ENCODE measurements at places on chromosomes 3 and 15. TPM values are rescaled to one million over a fixed set of nuclear protein-coding genes. Genes with fewer than 3 reads are reported as not detected.

DNA sequence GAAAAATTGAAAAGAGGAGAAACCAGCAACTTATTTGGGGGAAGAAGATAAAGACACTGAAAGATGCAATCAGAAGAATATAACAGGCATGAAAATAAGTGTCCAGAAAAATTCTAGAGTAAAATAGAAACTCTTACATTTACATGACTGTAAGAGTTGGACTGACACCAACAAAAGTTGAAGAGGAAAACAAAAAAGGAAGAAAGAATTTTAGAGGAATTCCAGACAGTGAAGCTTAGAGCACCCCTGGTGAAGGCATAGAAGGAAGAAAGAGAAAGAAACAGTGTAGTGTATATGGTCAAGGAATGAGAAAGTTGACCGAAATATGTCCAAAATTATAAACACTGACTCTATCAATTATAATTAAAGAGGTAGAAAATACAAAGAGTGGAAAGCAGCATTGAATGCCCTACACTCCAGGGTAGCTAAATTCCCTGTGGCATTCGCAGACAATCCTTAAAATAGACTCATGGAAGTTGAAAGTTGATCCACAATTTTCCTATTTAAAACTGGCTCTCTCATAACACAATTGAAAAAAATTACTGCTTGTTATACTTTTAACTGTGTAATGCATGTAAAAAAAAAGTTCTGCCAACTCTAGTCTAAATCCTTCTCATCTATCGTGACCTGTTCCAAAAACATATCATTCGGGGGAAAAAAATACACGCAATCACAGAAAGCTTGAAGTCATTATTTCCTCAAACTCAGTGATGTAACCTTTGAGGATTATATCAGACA, 102.6 kb upstream of the ABI3BP start:
- no peaks in the 10 kb centered on the region for H3K36me3 ChIP-seq
- no peak for DNase-seq
- no peaks in the 10 kb centered on the region for H3K4me1 ChIP-seq
- H3K27ac ChIP-seq, result no peak overlapping the region
- peaks cover 11% of the 10 kb centered on the region for H3K27me3 ChIP-seq

- H3K27ac ChIP-seq, result no peak overlapping the region
- no peaks in the 10 kb centered on the region for H3K27me3 ChIP-seq
- no peak overlapping the region for H3K4me3 ChIP-seq
Observed at GRCh38 chr3:23127196-23127595, 75.9 kb upstream of the UBE2E2 start.

The PHLDB2 gene
- 4.4 TPM for total RNA-seq

The UCN2 gene
- total RNA-seq, result not detected

DNA sequence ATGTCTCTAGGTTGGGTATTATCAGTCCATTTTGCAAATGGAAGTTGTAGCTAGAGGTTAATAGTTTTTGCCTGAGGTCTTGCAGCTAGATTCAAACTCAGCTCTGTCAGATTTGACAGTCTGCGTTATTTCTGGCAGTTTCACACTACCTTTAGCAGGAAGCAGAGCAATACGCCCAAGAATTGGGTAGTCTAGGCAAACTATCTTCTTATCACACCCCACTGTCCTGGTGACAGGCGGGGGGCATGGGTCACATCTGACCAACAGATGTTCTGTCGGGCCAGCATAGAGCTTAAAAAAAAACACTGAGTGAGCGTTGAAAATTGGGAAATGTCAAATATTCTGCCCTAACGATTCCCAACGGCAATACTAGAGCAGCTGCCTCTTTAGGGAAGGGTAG, 5.7 kb downstream of the GPR160 start:
- no peak for DNase-seq
- no peaks in the 10 kb centered on the region for H3K27me3 ChIP-seq
- H3K4me3 ChIP-seq, result no peak overlapping the region
- peaks cover 25% of the 10 kb centered on the region for H3K4me1 ChIP-seq
- H3K27ac ChIP-seq, result no peak overlapping the region

The SLC9C1 gene
- 0.28 TPM for total RNA-seq

The ACKR4 gene
- not detected for total RNA-seq

- peak within 1 kb of the TSS; percentile 56 for H3K4me3 ChIP-seq
- H3K4me1 ChIP-seq, result peaks cover 15% of the 10 kb centered on the region
- H3K36me3 ChIP-seq, result peaks cover 4% of the 10 kb centered on the region
- no peak within 1 kb of the TSS for H3K27ac ChIP-seq
- DNase-seq, result peak; percentile 67
Observed at GRCh38 chr3:46566040-46566641, at the start of gene LRRC2. Gene LRRC2, minus strand, starts transcription at chr3:46566302. Its CDS starts 14,711 bp downstream, at chr3:46551591.

DNA sequence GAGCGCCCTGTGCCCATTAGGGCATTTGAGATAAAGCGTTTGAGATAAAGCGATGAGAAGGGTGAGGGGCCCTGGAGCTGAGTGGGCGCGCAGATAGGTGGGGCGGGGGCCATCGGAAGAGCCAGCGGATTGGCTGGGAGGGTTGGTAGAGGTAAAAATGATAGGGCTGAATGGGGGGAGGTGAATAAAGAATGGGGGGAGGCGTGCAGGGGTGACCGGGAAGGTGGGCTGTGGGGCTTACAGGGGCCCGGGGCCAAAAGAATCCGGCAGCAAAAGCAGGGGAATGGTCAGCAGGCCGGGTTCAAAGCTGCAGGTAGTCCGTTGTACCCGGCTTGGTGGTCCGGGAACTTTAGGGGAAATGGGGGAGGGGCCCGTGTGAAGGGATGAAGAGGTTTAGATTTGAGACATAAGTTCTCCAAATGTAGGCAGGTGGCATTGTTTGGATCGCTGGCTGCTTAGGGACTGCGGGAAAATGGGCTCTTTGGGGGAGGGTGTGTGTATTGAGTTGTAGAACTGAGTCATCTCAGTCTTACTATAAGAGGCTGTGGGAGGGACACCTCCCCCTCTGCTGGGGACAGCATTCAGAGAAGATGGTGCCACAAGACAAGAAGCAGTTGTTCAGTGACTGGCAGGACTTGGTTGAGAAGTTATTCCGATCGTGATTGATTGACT, 610 bp downstream of the ARID3B start:
- H3K4me1 ChIP-seq, result peaks cover 60% of the 10 kb centered on the region
- H3K27me3 ChIP-seq, result no peaks in the 10 kb centered on the region
- H3K4me3 ChIP-seq, result peak overlapping the region; percentile 94
- peak overlapping the region; percentile 90 for H3K27ac ChIP-seq

GRCh38 chr15:48939648-48940047, 24.1 kb downstream of the SHC4 start:
- peak overlapping the region; percentile 41 for H3K27ac ChIP-seq
- H3K4me1 ChIP-seq, result peaks cover 35% of the 10 kb centered on the region
- no peak for DNase-seq
- no peak overlapping the region for H3K4me3 ChIP-seq
- H3K27me3 ChIP-seq, result peaks cover 12% of the 10 kb centered on the region
- peaks cover 26% of the 10 kb centered on the region for H3K36me3 ChIP-seq

The C3orf33 gene
- 1.3 TPM for total RNA-seq

DNA sequence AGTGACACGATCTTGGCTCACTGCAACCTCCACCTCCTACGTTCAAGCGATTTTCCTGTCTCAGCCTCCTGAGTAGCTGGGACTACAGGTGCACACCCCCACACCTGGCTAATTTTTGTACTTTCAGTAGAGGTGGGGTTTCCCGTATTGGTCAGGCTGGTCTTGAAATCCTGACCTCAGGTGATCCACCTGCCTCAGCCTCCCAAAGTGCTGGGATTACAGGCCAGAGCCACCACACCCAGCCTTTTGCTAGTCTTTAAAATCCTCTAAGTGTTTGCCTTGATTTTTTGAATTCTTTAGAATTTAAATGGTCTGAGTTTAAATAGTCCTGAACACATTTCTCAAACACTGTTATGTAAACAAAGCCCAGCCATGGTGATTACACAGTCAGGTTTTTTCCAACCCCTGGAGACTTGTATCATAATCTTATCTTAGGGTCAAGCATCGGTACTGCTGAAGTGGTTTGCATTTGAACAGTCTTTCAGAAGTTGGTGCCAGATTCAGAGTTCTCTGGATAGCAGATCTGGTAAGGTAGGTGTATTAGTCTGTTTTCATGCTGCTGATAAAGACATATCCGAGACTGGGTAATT, 28.2 kb upstream of the PIAS1 start:
- no peak for DNase-seq
- H3K36me3 ChIP-seq, result no peaks in the 10 kb centered on the region
- H3K4me3 ChIP-seq, result no peak overlapping the region
- H3K4me1 ChIP-seq, result no peaks in the 10 kb centered on the region

Measured in activated CD8-positive, alpha-beta memory T cell treated with anti-CD3 and anti-CD28 coated beads, Interleukin-2, amount 10 ng/mL, durations not matched to agents 7 days and 5 days (primary cell).